Renal cortex interstitium (tissue), 15 donors: ENCODE measurements at places on chromosomes 7 and 10. TPM values are rescaled to one million over a fixed set of nuclear protein-coding genes. Genes with fewer than 3 reads are reported as not detected.

PILRA gene
- 8.0 TPM for polyA plus RNA-seq

ZNF511 gene
- polyA plus RNA-seq, result 35.9 TPM

NME8 gene
- polyA plus RNA-seq, result 0.17 TPM

RNF32 gene
- 2.7 TPM for polyA plus RNA-seq

IKZF1 gene
- polyA plus RNA-seq, result 0.98 TPM

LBX1 gene
- polyA plus RNA-seq, result not detected

NEUROD6 gene
- 0.14 TPM for polyA plus RNA-seq

TMEM176A gene
- 84.6 TPM for polyA plus RNA-seq
